ENCODE measurements at places on chromosomes 4 and X.

GRCh38 chr4:62896721-62897120 lies 1512.5 kb downstream of the TECRL start:
- DNase-seq: no peak

DNA sequence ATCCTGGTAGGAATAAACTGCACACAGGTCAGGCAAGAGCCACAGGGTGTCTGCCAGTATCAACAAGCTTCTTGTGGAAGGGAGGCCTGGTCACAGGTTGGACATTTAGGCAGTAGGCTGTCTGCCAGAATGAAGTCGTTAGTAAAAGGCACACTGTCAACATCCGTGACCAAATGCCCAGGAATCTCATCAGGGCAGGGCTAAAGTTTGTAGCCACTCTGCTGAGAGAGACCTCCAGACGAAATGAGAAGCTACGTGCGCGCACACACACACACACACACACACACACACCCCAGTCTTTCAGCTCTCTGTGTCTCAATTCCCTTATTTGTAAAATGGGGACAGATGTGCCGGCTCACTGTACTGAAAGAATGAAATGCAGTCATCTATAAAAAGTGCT lies 408.7 kb upstream of the ZFP42 start:
- DNase-seq: no peak

DNA sequence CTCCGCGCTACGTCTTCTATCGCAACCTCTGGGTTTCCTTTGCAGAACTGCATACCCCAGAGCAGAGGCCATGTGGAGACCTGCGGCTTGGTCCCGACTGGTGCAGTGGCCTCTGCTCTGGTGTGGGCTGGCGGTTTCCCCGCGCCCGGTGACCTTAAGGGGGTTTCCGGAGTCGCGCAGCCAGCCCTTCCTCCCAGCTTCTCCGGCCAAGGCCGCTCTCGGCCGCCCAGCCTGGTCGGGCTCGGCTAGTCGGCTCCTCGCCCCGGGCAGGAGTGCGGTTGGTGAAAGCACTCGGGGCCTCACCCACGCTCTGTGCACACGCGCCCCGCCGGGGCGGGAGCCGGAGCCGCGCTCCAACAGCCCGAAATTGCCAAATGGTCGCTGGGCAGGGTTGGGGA lies 84.9 kb downstream of the BCOR start:
- no peak for DNase-seq

- DNase-seq: no peak
These were observed 165.4 kb upstream of the LDB2 start for GRCh38 chr4:17063888-17064287.
